ENCODE measurements at places on chromosomes 11 and 22.
A peak's percentile ranks its signal among the peaks of the same experiment; 100 is the strongest.

DNA sequence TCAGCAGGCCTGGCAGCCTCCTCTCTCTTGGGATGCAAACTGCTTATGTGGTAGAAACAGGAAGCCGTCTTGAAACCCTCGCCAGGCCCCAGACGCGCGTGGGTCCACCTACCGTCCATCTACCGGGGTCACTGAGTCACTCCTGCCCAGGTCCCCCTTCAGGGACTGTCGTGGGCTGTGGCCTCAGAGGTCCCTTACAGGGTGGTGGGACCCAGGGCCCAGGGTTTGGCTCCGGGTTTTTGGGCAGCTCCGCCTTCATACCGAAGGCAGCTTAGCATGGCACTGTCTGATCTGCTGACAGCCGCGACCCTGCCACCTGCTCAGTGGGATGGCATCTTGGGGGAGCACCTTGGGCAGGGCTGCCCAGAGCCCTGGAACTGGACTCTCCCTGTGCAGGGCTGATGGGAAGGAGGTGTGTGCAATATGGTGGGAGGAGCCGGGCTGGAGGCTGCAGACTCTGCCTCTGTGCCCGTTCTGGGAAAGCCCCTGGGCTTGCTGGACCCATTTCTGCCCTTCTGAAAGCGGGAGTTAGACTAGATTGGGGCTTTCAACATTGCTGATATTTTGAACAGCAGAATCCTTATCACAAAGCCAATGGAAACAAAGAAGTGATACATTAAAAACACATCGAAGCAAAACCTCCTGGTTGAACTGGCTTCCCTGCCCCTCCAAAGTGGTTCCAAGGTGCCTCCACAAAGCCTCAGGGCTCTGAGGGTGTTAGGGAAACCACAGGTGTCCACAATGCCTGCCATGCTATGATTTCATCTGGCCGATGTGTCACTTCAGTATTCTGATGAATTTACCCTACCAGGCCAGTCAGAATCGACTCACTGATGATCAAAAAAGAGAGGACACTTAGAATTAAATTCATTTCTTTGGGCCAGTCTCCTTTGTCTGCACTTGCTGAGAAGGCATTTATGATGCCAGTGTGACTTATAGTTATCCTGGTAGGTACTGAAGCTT, 316.5 kb downstream of the KIRREL3 start:
- no peak for DNase-seq

GRCh38 chr11:60938500-60938899, 13.5 kb downstream of the SLC15A3 start:
- DNase-seq: no peak

- DNase-seq: peak; percentile 67
Observed at GRCh38 chr22:46150655-46151477, 540 bp downstream of the PPARA start.

- DNase-seq: peak; percentile 46
Observed at GRCh38 chr11:33942954-33943353, 51.1 kb upstream of the LMO2 start.

GRCh38 chr11:43937434-43938411, 4.7 kb upstream of the C11orf96 start:
- DNase-seq: no peak

- peak; percentile 61 for DNase-seq
Observed at GRCh38 chr11:44813401-44813800, 86.6 kb downstream of the TSPAN18 start.

DNA sequence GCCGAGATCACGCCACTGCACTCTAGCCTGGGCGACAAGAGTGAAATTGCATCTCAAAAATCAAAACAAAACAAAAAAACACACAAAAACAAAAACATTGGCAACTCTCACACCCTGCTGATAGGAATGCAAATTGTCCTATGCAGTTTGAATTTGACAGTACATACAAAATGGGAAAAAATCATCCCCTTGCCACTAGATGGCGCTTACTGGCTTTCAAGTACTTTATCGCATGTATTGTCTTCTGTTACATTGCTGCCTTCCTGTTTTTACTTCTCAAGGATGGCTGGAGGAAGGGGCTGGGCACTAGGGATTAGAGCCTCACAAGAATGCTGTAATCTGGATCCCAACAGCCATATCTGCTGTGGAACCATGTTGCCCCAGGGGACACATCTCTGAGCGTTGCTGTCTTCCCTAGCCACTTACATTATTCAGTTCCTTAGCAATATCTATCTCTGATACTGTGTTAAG, 59.4 kb upstream of the A4GALT start:
- DNase-seq: no peak

DNA sequence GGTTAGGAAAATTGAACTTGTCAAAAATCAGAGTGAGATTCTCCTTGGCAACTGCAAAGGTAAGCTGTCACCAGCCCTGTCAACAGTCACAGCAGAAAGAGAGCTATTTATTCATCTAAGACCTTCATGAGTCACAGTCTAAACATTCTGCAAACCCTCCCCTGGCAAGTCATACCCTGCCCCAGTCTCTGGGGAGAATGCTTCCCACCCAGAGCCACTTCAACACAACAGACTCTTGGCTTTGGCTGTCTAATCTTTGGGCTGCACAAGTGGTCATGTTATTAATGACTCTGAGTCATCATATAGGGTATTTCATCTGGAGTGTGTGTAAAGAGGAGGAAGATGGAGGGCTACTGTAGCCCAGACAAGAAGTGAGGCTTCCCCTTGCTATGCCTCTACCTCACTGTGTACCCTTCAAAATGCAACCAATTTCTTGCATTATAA, 153.4 kb downstream of the CCDC34 start:
- DNase-seq: peak; percentile 53

DNA sequence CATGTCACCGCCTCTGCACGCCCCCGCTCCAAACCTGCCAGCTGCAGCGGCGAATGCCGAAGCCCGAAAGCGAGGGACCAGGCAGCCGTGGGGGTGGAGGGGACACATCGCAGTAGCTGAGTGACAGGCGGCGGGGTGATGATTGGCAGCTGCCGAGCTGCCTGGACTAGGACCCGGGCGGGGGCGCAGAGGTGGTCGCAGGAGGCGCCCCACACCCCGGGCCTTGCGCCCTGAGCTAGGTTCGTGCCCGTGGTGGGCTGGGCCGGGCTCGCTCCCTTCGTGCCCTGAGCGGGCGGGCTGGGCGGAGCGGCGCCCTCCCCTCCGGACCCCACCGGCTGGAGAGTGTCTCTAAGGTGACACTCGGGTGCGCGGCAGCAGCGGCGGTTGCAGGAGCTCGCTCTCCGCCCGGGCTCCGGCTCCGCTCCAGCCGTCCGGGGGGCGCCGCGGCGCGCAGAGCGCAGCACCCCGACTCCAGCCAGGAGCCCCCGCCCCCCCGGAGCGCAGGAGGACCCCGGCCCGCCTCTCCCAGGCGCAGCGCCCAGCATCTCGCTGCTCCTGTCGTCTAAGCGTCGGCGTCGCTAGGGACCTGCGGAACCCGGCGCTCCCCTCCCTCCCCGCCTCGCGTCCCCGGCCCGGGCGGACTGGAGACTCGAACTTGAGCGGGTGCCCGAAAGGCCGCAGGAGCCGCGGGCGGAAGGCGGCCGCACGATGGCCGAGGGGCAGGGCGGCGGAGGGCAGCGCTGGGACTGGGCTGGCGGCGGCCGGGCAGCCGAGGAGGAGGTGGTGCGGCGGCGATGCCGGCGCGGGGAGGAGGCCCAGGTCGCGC, 14.5 kb upstream of the DGKZ start:
- DNase-seq: peak; percentile 43

- no peak for DNase-seq
Observed at GRCh38 chr11:88689548-88690240, 352.2 kb upstream of the CTSC start.

GRCh38 chr11:8384199-8384821, 120.6 kb upstream of the LMO1 start:
- DNase-seq: no peak

DNA sequence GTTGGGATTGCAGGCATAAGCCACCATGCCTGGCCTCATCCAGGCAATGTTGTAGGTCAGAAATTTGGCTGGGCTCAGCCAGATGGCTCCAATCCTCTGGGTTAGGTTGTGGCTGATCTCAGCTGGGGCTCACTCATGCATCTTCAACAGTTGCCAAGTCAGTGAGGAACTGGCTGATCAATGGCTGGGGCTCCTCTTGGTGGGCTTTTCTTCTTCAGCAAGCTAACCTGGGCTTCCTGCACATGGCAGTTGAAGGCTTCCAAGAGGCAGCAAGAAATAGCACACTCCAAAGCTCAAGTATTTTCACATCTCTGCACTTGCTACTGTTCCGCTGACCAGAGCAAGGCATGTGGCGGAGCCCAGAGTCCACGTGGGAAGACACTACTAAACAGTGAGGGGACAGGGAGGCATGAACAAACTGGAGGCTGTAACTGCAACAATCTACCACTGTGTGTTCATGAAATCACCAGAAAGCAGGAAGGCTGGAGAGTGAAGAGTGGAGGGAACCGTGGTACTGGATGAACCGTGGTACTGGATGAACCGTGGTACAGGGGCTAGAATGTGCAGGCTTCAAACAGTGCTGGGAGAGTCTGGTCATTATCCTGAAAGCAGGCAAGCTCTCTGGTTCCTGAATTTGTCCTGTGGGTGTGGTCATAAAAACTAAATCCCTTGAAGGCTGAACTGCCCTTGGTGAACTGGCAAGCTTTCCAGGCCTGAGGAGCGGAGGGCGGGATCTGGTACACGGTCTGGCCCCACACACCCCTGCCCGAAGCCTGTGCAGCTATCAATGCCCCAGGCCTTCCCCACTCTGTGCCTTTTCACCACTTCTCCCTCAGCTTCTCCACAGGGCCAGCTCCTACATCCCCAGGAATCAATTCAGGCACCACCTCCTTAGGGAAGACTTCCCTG, 20.2 kb downstream of the CHST1 start:
- no peak for DNase-seq

DNA sequence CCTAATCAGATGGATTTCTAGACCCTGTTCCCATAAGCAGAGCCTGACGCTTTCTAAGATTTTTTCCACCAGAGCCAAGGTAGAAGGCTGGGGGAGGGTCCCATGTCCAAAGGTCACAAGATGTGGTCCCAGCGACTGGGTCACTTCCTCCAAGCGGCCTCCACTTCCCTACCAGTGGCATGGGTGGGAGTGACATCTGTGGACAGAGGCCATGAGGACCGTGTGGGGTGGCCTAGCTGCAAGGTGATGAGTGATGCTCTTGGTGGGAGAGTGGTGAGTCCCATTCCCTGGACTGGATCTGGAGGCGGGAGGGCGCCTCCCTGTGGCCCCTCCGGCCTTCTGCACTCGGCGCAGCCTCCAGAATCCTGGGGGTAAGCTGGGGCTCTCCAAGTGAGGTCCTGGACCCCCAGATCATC, 32.4 kb upstream of the PRR5 start:
- no peak for DNase-seq

GRCh38 chr11:118434553-118435289, 1.6 kb upstream of the KMT2A start:
- peak; percentile 35 for DNase-seq

DNA sequence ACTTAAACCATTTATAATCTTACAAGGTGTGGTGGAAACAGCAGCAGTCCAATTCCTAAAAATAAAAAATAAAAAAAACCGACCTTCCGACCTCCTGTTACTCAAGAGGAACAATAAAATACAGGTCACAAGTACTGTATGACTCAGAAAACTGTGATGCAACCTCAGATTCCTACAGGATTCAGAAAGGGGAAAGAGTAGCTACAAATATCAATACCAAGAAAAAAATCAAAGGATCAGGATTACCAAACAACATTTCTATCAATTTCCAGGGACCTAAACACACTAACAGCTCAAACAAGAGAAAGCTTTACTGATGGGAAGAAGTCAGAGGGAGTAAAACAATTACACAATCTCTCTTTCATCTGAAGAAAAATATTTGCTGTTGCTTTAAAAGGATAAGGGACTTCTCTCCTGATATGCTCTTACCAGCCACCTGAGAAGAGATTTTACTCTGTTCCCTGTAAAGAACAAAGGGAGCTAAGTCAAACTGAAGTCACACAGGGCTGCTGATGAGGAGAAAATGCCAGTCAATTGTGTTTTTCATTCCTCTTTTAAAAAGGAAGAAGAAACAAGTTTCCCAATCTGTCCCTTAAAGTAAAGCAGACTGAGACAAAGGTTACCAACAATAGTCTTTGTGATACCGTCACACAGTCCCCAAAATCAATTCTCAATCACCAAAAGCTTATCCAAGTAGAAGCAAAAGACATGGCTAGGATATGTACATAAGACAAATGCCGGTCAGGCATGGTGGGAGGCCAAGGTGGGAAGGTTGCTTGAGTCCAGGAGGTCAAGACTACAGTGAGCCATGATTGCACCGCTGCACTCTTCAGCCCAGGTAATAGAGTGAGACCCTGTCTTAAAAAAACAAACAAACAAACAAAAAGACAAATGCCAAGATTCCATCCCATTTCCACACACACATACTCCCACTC, 39.3 kb downstream of the AMBRA1 start:
- no peak for DNase-seq

GRCh38 chr11:134224710-134225664, 516 bp downstream of the VPS26B start:
- peak; percentile 81 for DNase-seq

DNA sequence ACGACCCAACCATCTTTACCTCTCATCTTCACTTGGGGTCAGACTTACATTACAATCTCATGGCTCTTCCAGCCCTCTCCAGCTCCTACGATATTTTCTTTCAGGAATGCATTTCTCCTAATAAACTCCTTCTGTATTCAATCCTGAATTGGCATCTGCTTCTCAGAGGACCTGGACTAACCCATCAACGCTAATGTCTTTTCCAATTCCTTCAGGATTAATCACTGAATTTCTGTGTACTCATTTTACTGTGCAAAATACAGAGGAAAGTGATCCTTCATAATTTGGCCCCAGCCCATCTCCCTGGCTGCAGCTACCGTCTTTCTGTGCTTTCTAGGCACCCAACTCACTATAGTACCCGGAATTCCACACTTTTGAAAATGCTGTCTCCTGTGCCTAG, 239.2 kb downstream of the METTL15 start:
- no peak for DNase-seq

GRCh38 chr11:67664696-67665540, 9.5 kb downstream of the ALDH3B2 start:
- DNase-seq: no peak

DNA sequence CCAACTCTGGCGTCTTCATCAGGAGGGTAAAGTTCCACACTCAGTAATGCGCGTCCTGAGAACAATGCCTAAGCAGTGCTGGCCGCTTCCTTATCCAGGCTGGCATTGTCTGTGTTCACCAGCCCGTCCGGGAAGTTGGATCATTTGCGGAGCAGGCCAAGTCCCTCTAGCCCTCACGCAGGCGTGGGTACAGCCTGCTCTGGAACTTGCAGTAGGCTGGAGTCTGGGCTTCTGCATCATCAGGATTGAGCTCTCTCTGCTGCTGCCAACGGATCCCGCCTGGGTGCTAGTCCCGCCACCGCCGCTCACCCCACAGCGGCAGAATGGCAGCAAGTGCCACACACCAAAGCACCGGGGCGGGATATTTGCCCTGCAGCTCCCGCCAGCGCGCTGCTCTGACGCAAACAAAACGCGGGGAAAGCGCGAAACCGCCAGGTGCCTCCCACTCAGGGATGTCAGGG, 29.0 kb downstream of the GLYATL1 start:
- no peak for DNase-seq

GRCh38 chr11:94722735-94723134, 45.4 kb upstream of the AMOTL1 start:
- DNase-seq: no peak

DNA sequence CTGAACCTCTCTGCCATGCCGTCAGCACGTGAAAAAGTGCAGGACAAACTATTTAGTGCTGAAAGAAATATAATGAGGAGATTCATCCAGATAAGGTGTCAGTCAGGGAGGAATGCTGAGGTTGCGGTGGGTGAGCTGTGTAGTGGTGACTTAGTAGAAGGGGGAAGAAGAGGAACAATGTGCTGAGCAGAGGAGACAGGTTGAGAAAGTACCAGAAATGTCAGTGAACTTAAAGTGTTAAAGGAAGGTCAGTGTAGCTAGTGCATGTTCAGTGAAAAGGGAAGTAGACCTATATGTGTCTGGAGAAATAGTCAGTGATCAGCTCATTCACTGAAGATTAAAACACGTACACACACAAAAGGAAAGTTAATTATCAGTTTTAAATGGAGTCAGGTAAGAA, 237.6 kb upstream of the CCDC179 start:
- no peak for DNase-seq
